Progenitor cell of endocrine pancreas (in vitro differentiated cells): ENCODE measurements at places on chromosomes 3 and 15.
A peak's percentile ranks its signal among the peaks of the same experiment; 100 is the strongest.

- DNase-seq: no peak
Observed at GRCh38 chr3:188067932-188068331, 86.0 kb upstream of the LPP start.

GRCh38 chr3:127518456-127519081 lies 72.0 kb downstream of the TPRA1 start:
- no peak for DNase-seq

DNA sequence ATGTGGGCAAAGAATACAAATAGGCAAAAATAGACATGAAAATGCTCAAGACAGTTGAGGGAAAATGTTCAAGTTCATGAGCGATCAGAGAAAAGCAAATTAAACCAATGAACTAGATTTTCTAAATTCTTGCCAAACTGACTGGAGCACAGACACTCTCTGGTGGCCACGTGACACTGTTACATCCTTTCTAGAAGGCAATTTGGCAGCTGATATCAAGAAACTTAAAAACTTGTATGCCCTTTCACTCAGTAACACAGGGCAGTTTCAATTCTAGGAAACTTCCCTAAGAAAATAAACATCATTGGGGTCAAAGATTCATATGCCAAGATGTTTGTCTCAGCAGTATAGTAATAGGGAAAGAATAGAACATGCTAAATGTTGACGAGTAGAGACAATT lies 52.2 kb downstream of the ABHD5 start:
- DNase-seq: no peak

DNA sequence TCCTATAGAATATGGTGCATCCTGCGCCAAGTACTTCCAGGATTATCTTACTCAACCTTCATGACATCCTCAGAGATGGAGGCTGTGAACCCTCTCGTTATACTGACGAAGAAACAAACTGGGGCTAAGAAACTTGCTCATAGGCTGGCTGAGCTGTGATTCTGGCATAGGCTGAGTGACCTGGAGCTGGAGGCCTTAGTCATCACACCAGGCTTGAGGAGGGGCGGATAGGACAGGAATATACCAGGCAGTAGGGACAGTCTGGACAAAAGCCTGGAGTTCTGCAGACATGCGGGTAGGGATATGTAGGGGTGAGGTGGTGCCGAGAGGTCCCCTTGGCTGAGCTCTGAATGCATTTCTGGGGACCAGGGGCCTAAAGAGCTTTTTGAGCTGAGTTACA lies 18.1 kb downstream of the HEMK1 start:
- DNase-seq: no peak

DNA sequence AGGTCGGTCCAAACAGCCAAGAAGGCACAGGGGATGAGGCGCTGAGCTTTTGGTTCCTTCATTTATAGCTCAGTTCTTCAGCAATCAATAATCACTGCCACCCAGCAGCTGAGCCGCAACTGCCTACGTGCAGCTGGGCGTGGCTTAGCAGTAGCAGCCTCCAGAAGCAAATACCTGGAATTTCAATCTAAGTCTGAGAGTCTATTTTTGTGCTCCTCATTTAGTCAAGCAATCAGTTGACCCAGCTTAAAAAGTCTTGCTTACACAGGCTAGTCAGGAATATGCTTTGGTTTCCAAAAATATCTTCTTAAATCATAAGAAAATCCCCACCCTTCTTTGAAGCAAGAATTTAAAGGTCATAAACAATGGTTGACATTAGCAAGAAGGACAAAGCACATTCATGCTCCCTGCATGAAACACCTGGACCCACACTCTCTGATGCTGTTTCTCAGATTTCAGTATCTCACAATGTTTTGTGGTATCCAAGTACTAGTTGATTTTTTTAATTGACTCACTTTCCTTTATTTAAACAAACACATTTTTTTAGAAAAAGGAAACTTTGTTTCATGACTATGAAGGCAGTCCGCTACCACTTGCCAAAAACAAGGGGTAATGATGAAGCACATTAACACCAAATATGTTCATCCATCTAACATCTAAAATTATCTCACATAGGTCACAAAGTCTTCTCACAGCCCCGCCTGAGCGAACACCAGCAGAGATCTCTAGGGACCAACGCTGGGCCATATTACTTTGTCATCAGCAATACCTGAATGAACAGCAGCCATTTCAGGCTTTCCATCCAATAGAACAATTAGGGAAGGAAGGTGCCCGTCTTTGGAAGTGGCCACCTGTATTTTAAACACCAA lies 106.1 kb downstream of the OXNAD1 start:
- no peak for DNase-seq

DNA sequence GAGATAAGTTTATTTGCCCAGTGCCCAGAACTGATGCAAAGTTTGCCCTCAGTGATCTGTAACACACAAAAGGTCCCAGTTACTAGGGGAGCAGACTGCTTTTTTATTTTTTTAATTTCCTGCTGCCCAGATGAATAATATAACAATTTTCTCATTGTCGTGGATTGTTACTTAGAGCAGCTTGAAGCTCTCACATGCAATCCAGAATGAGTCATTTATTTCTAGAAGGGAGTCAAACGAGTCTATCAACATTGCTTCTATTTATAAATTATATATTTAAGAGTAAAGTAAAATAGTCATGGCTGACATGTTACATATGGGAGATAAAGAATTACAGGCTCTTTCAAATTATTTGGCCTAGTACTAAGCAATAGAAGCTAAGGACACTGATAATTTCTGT lies 41.3 kb downstream of the MEIS2 start:
- DNase-seq: no peak

- no peak for DNase-seq
Observed at GRCh38 chr3:10697918-10698317, 118.1 kb upstream of the SLC6A11 start.

GRCh38 chr3:62562596-62562995 lies 189.2 kb upstream of the FEZF2 start:
- DNase-seq: no peak

DNA sequence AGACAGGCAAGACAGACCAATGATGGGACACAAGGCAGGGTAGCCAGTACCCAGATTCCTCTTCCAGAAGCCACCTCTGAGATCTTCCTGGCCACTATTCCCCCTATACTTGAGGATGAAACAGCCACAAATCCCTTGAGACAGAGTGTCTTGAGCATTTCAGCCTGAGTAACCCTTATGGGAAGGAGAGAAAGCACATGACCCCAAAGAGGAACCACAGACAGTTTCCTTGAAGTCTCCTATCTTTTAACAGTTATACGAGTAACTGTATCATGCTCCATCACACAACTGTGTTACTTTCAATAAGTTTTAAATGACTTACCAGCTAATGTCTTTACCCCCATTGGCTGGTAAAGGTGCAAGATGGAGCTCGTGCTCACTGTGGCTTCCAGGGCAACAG lies 9.3 kb downstream of the VIPR1 start:
- no peak for DNase-seq

DNA sequence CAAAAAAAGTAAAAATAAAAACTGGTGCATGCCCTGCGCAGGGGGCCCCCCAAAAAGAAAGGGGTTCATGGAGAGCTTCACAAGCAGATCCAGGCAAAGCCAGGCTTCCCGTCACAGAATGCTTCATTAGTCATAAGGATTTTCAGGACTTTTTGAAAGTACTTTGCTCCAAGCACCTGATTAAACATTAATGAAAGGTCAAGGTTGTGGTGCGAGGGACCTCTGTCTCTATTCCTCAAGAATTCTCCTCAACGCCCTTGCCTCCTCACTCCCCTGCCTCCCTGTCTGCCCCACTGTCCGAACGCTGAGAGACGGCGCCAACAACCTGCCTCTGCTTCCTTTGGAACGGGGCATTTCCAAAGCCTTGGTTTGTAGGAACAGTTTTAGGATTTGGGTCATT lies 240.1 kb upstream of the IGF1R start:
- no peak for DNase-seq

GRCh38 chr15:38996111-38996631 lies 431.6 kb upstream of the RASGRP1 start:
- DNase-seq: no peak

GRCh38 chr15:75758071-75758872 lies 45.6 kb upstream of the CSPG4 start:
- peak; percentile 70 for DNase-seq

GRCh38 chr3:73433687-73434086 lies 191.1 kb downstream of the PDZRN3 start:
- no peak for DNase-seq

GRCh38 chr15:25407950-25408349 lies 30.9 kb downstream of the UBE3A start:
- no peak for DNase-seq

DNA sequence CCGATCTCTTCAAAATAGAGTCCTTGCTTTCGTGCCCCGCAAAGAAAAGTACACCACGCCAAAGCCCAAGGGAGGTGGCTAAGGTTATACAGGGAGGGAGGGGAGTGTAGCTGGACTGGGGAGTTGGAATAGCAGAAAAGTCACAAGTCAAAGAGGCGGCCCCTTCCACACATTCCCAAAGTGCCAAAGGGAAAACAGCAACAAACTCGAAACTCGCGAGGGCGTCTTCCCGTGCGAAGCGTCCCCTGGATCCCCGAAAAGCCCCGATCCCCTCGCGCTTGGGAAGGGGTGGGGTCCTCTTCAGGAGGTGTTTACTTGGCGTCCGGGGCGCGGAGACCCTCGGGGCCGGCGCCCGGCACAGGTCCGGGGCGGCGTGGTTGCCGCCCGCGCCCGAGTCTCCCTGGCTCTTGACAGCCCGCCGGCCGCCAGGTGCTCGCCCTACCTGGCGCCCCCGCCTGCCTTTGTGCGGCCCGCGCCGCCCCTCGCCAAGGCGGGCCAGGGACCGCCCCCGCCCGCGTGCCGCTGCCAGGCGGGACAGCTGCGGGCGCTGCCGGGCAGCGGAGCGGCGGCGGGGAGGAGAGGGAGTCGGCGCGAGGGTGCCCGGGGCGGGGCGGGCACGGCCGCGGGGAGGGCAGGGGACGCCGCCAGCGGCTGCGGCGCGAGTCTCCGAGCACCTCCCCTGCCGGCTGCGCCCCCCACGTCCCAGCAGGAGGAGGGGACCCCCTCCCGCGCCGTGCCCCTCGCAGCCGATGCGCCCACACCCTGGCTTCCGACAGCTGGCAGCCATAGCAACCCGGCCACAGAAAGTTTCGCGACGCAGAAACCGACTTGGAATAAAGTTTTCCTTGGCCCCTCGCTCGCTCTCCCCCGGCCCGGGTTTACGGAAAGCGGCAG lies 966 bp downstream of the MYO1E start:
- DNase-seq: peak; percentile 46

- no peak for DNase-seq
Observed at GRCh38 chr3:120407508-120408287, 43.1 kb downstream of the FSTL1 start.

DNA sequence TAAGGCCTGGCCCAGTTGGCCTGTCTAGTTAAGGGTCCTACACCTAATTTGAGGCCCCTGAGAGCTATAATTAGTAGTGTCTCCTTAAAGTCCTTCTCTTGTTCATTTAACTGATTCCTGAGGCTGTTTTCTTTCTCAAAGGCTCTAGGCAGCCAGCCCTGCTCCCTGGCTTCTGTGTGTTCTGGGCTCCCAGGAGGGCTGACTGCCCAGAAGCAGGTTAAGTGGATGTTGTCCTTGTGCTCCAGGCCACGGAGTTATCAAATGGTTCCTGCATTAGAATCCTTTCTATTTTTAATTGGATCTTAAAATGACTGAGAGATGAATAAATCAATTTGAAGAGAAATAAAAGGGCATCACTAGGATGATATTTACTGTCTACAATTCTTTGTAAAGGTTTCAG lies 140.0 kb downstream of the SNRK start:
- DNase-seq: no peak

DNA sequence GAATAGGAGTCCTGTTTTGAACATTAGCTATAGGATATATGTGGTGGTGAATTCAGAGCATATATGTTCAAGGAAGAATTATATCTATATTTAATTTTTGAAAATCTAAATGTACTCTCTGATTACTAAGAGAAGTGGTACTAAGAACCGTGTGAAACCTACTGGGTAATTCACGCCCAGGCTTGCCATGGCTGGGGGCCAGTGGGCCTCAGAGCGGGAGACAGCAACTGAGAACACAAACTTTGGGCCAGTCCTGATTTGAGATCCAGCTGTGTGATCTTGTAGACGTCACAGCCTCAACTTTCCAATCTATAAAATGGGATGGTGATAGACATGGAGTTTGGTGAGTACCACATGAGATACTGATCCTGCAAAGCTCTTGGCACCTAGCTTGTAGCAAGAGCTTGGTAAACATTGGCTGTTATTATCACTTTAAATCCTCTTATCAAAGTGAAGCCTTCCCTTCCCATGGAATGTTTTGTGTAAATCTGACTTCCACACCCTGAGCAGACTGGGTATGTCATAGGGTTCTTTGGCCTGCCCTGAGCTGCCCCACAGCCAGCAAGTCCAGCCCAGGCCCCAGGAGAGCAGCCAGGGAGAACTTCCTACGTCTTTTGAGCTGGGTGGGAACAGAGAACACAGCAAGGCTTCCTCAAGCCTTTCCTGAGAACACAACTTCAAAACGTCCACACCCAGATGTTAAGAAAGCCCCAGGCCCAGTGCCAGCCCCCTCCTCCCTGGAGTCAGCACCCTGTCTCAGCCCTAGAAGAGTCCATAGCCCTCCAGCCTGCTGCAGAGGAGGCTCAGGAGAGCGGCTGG lies 8.2 kb upstream of the PAQR5 start:
- no peak for DNase-seq

DNA sequence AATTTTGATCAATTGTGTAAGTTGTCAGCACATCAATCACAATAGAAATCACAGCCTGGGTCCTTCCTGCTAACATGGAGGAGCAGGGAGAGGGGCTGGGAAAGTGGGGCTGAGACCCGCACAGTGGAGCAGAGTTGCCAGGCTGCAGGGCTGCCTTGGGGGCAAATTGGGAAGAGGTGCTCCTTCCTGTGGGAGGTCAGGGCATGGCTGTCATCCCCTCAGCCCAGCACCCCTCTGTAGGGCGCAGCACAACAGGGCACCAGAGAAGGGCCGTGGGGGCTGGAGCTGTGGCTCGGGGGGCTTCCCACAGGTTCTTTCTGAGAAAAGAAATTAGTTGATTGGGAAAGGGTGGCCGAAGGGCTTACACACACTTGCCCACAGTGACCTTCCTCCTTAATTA lies 126.3 kb downstream of the NSMCE3 start:
- DNase-seq: peak; percentile 1

DNA sequence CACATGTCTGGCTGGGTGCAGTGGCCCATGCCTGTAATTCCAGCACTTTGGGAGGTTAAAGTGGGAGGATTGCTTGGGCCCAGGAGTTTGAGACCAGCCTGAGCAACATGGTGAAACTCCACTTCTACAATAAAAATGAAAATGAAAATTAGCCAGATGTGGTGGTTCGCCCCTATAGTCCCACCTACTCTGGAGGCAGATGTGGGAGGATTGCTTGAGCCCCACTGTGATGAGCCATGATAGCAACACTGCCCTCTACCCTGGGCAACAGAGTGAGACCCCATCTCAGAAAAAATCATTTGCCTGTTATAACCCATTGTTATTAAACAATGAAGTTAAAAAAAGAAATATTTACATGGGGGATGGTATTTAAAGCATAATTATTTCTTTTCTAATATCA lies 240.1 kb upstream of the ZPLD1 start:
- DNase-seq: no peak

GRCh38 chr3:129555616-129556357 lies 12.8 kb downstream of the H1-8 start:
- DNase-seq: no peak

DNA sequence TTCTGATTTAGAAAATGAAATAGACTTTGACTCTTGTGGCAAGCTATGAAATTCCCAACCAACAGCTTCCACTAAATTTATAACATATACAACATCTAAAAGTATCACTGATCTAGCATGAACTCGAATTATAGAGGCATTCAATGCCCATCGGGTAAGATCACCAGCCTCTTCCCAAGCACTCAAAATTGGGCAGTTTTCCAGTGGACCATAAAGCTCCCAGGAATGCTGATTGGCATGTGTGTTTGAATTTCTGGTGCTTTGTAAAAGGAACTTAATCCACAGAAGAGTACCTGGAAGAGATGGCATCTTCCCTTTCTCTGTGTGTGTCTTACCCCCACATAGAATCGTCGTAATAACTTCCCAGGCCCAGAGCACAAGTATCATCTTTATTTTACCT lies 10.0 kb downstream of the LRTM1 start:
- no peak for DNase-seq
